RPMI7951 (cell line): ENCODE measurements at places on chromosomes 7 and 10. TPM values are rescaled to one million over a fixed set of nuclear protein-coding genes. Genes with fewer than 3 reads are reported as not detected.

GRCh38 chr10:32244421-32245207 is 102.3 kb downstream of the EPC1 start:
- DNase-seq: no peak

DNA sequence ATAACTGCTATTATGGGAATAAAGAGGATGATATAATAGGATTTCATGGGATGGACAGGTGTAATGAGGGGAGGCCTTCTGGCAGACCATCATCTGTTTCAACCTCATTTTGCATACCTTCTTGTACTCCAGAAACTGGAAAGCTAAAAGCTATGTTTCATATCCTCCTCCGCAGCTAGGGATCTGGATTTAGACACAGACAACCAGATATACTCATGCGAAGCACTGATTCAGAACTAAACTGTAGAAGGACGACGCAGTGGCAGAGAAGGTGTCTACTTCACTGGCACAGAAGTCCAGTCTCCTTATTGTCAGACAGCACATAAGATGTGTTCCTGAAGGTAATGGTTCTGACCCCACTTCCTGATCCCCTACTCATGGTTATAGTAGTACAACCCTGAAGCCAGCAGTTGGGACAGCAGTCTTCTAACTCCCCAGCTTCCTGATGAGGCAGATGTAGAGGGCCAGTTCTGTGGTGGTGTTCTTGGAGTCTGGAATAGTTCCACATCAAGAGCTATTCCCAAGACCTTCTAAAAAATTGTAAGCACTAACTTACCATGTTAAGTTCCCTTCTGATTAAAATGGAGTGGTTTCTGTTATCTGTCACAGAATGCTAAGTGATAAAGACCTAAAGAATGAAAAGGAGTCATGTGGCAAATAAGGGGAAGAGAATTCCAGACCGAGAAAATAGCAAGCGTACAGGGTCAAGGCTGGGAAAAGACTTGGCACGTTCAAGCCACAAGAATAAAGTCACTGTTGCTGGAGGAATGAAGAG is 550.3 kb downstream of the GRM8 start:
- DNase-seq: peak; percentile 38

COL26A1 gene
- total RNA-seq: 0.29 and 0.60 TPM in 2 replicates

MOGAT3 gene
- not detected in 2 replicates for total RNA-seq

GRCh38 chr7:32958046-32959025 is 1.1 kb downstream of the FKBP9 start:
- peak; percentile 62 for DNase-seq

- DNase-seq: peak; percentile 42
Observed at GRCh38 chr7:112272921-112273561, 66.5 kb downstream of the ZNF277 start.

- no peak for DNase-seq
Observed at GRCh38 chr10:117463545-117463920, 79.0 kb upstream of the EMX2 start.

- no peak for DNase-seq
Observed at GRCh38 chr10:23474626-23475025, 35.8 kb downstream of the OTUD1 start.

GRCh38 chr7:152180587-152180986 is 155.1 kb downstream of the GALNT11 start:
- peak; percentile 8 for DNase-seq

- DNase-seq: no peak
Observed at GRCh38 chr7:33497051-33497450, 367.7 kb downstream of the BBS9 start.

- peak; percentile 70 for DNase-seq
Observed at GRCh38 chr7:123749537-123749857, 694 bp upstream of the WASL start.

DNA sequence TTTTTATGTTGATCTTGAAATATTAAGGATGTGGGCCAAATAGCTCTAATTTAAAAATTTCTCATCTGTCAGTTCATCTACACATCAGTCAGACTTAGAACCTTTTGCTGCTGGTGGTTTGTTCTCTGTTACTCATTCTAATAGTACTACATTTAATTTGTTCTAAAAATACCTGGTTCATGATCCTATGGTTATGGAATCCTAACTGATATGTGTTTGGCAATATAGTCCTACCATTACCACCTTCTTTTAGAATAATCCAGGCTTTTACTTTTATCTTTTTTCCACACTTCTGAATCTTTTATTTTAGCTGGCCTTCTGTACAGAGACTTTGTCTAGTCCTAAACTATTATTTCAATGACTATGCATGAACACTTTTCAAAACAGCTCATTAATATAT is 116.9 kb downstream of the SVOPL start:
- DNase-seq: no peak

MRLN gene
- total RNA-seq: not detected in 2 replicates

- DNase-seq: peak; percentile 96
Observed at GRCh38 chr10:74589226-74589673, 237.2 kb upstream of the KAT6B start.

DNA sequence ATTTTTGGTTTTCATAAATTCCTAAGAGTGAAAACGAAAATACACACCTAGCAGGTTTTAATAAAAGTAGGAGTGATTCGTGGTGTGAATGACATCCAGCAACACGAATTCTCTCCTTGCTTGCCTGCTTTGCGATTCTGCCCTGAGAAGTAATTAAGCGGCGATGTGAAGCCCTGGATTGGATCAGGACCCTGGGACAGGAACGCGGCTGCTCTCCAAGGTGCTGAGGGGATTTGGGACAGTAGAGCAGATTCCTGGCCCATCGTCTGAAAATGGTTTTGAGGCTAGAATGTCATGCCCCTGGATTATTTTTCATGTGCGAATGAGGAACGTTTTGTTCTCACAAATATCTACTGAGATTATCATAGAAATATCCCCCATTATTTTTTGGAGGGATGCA is 7.8 kb downstream of the NPS start:
- peak; percentile 20 for DNase-seq

DNA sequence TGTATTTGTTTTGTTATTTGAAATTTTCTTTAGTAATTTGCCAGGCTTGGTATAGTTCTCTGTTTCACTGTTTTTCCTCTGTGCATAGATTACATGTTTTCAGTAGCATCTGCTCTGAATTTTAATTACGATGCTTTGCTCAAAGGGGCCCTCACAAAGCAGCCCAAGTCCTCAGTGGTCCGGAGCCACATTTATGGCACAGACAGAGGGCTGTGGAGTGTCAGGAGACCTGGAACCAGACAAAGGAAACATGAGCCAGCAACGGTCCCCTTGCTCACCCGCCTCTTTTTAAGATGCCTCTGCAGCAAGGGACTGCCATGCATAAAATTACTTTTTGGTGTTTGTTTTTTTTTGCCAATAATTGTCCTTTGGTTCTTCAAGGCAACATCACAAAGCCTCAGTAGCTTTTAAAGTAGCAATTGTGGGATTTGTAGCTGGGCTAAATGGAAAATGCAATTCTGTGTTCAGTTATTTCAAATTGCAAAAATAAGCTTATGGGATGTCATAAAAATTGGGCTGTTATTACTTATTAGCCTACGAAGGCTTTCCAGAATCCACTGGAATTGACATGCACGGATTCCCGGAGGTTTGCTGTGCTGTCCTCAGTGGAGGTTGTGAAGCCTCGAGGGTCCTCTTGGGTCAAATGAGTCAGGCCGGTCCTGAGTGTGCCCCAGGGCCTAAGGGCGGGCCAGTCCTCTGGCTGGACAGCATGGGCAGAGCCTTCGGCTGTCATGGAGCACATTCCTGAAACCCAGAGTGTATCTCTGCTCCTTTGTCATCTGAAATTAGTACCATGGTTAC is 422.8 kb downstream of the GLRX3 start:
- DNase-seq: no peak
